ENCODE measurements at places on chromosomes 16 and 17.

DNA sequence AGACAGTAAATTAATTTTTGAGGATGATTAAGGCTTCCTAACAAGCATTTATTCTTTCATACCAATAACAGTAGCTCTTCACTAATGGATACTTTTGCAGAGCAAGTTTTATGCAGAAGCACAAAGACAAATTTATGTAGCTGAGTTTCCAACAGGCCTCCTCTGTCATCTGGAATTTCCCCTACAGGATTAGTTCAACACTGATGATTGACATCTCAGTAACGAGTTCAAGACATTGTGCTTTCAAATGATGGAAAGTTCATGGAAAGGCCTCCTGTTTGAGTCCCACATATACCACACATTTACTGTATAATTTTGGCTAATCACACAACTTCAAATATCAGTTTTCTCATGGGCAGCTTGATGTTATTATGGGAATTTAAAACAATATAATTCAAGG, 40.6 kb downstream of the ABCA10 start:
- peak; percentile 12 for DNase-seq

DNA sequence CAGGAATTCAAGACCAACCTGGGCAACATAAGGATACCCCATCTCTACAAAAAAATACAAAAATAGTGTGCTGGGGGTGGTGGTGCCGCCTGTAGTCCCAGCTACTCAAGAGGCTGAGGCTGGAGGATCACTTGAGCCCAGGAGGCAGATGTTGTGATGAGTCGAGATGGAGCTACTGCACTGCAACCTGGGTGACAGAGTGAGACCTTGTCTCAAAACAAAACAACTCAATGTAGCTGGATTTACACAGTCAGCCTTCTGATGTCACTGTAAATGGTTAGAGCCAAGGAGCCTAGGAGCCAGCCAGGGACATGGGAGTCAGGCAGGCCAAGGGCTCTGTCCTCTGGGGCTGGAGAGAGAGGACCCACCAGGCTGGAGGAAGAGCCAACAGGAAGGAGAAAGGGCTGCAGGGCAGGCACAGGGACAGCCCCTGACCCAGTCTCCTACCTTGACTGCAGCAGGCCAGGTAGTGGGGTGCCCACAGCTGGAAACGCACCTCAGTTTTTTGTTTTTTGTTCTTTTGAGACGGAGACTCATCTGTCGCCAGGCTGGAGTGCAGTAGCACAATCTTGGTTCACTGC, 8.4 kb downstream of the CDIPT start:
- no peak for DNase-seq

DNA sequence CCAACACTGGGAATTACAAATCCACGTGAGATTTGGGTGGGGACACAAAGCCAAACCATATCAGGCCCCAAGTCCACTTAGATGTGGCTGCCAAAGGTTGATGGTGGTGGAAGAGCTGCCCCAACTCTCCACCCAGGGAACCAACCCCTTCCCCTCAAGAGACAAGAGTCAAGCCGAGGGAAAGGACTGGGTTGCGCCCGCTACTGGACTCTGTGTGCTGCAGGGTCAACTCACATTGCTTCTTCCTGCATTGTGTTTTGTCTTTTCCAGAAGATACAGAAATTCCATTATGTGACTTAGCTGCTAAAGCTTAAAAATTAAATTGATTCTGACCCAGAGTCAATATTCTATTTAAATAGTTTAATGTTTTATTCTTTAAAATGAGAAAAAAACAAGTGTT, 58.5 kb downstream of the ADAMTS18 start:
- no peak for DNase-seq

GRCh38 chr17:54907376-54907775, 6.7 kb downstream of the TOM1L1 start:
- no peak for DNase-seq

DNA sequence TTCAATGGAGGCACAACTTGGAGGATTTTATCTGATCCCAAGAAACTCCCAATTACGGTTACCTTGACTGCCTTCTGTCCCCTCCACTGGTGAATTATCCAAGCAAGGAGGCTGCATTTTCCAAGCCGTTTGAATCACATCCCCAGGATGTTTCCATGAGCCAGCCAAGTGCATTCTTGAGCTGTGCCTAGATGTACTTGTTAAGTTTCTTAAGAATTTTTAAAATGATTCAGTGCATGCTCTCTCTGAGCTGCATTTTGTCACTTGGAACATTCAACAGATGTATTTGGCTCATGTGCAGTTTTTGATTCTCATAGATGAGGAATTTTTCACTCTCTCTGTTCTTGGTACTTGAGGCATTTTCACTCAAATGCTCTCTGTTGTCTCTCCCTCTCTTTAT, 202.6 kb upstream of the MYOCD start:
- DNase-seq = no peak

DNA sequence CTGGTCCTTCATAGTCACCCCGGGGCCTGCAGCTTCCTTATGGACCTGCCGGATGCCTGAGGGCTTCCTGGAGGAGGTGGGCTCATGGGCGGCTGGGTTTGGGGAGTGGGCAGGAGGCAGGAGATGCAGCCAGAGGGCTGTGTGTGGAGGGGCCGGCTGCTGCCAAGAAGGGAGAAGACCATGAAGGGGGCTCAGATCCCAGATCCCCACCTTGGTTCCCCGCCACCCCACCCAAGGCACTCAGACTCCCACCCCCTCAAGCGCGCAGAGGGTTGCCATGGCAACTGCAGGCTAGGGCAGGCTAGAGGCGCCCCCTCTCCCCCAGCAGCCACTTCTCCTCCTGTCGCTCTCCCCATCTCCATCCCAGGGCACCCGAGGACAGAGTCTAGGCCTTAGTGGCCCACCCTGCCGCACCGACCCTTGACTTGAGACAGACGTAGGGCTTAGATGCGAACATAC, 104.5 kb downstream of the CRLF3 start:
- DNase-seq = no peak

GRCh38 chr17:27825459-27825858, 25.1 kb upstream of the NOS2 start:
- DNase-seq = no peak

- no peak for DNase-seq
These were observed 568.2 kb upstream of the EEF2KMT start for GRCh38 chr16:5665834-5666233.

- no peak for DNase-seq
These were observed 392.1 kb downstream of the CNTNAP4 start for GRCh38 chr16:76669288-76669687.

DNA sequence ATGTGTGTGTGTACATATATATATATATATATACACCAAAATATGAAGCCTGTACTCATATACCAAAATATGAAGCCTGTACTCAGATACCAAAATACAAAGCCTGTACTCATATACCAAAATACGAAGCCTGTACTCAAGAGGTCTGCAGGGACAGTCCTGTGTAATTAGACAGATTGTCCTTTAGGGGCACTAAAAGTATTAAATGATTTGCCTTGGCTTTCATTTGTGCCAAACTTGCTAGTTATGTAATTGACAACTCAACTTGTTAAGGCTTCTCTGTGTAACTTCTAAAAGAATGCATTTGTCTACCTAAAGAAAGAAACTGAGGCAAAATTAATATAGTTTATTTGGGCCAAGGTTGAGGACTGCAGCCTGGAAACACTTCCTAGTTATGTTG, 30.8 kb upstream of the DHX40 start:
- no peak for DNase-seq

GRCh38 chr17:58382872-58383242, 30.9 kb upstream of the SUPT4H1 start:
- no peak for DNase-seq

DNA sequence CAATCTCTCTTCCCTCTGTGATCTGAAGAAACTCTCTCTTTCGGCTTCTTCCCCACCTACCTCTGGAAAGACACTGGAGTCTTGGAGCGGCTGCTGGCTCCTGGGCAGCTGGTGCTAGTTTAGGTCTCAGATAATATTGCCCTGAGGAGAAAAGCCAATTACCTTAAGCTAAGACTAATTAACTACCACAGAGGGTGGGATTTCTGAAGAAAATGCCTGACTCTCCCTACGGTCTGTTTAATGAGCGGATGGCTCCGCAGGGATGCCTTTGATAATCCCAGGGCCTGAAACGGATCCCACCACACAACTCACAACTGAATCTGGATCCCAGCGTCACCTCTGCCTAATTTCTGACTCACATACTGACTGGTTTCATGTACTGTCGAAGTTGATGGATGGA, 127.0 kb upstream of the NLRP1 start:
- no peak for DNase-seq

DNA sequence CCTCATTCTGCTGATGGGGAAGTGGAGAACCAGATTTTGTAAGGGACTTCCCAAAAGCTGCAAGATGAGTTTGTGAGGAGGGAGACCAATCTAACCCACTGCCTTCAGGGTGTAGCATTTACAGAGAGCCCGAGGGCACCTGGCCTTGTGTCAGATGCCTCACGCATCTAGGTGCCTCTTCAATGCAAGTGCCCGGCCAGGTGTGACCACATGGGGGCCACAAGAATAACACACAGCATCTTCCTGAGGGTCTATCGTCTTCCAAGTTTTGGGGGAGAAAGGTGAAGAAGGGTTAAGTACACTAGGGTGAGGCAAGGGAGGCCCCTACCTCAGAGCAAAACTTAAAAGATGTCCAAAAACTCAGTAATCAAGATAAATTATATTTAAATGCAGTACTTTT, 401.7 kb upstream of the CDH5 start:
- DNase-seq = no peak

- DNase-seq = no peak
These were observed 1.0 kb downstream of the CX3CL1 start for GRCh38 chr16:57373117-57373947.

DNA sequence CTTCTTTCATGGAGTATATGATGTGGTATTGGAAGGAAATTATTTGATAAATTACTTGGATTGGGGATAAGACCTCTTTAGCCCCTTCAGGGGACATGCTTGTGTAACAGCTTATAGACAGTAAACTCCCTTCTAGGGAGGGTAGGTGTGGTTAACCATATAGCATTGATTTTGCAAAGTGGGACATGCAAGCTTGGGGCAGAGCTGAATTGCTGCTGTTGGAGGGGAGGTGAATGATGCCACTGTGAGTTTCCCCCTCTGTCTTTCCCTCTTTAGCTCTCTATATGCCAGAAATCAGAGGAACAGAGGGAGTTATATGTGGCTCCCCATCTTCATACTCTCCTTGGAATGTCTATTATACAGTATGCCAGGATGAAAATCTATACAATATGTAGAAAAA, 54.7 kb downstream of the WSCD1 start:
- no peak for DNase-seq

DNA sequence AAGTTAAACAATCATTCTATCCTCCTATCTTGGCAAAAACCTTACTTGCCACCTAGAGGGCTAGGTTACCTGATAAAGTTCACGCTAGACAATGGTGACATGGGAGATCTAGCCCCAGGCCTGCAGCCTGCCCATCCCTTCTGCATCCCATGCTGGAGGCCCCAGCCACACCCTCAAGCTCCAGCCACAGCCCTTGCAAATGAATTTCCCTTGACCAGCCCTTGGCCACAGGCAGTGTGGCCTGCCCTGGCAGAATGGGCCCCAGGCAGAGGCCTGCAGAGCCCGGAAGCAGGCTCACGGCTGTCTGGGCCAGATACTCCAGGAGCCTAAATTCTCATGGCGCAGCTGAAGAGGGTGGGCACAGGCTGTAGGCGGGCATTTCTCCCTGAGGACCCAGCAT, 14.9 kb downstream of the WNT3 start:
- DNase-seq = no peak

- DNase-seq = no peak
These were observed 113.4 kb downstream of the AMFR start for GRCh38 chr16:56312028-56312300.

DNA sequence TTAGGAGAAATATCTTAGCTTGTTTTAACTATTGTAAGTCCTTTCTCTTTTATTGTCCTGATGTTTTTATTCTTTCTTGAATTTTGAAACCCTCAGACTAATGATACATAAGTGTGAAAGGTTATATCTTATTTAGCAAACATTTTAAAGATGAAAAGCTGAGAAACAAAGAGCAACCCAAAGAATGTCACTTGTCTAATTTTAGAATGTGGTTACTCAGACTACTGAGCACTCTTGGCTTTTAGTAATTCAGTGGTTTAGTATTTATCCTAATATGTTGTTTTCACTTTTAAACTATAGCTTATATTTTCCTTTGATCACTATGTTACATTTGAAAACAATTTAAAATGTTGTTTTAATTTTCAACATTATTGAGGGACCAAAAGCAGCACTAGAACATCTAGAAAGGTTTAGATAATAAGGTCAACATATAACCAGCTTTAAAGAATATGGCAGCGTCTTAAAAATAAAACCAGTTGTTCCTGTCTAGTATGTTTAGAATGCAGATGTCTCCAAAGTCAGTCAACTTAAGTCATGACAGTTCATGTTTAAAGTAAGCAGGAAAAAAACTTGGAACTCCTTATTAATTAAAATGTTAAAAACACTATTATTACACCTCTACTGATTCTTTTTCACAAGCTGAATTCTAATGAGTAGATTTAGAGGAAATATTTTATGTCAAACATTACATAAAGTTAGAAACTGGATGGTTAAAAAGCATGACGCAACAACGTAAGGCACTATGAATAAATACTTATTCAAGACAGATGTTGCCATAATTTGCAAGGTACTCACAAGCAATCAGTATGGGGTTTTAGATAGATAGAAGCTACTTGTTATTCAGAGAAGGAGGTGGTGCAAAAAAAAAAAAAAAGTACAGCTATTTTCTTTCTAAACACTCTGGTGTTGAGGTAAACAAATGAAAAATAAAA, 2.4 kb downstream of the MBTD1 start:
- DNase-seq = no peak

GRCh38 chr17:21280081-21280518, 4.4 kb upstream of the MAP2K3 start:
- DNase-seq = peak; percentile 87

DNA sequence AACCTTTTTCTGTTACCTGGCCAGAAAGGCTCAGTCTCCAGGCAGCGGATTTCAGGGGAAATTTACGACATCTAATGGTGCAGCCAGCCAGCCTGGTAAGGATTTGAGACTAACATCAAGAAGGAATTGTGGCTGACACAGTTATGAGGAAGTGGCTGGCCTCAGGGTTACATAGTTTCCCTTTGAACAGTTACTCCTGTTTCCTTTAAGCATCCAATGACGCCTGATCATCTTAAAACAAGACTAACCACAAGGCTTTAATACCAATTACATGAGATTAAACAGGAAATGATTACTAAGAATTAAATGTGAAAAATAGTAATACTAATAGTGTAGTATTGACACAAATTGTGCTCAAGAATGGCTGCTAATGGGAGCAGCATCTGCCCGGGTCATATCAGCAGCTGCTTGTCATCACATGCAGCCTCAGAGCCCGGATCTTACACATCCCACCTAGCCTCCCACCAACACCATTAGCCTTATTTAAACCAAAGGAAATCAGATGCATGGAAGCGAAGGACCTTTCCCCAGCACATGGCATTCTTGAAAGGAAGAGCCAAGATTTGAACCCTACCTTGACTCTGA, 431.8 kb downstream of the PMP22 start:
- no peak for DNase-seq

GRCh38 chr17:43662413-43663141, 855 bp upstream of the MEOX1 start:
- no peak for DNase-seq

GRCh38 chr17:36817483-36818048, 119.7 kb upstream of the LHX1 start:
- no peak for DNase-seq

- no peak for DNase-seq
These were observed 3.5 kb upstream of the CNEP1R1 start for GRCh38 chr16:50021544-50021943.

Data from COLO829 (cell line).